GM10248 (cell line): ENCODE measurements at places on chromosomes 13 and 19.
A peak's percentile ranks its signal among the peaks of the same experiment; 100 is the strongest.

DNA sequence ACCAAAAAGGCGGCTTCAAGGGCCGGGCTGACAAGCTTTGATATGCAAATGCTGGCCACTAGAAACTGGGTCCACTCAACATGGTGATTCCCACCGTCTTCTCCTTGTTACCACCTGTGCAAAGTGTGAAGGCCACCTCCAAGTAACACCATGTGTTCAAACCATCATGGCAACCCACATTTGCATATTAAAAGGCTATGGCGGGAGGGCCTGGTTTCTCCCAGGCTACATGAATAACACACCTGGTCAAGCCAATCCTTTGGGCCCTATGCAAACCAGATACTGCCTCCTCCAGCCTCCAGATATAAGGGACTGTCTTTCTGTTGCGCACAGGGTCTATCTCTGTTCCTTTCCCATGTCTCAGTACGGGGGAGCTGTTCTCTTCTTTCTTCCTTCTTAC lies 36.6 kb upstream of the ZSCAN5A start:
- no peak for DNase-seq

DNA sequence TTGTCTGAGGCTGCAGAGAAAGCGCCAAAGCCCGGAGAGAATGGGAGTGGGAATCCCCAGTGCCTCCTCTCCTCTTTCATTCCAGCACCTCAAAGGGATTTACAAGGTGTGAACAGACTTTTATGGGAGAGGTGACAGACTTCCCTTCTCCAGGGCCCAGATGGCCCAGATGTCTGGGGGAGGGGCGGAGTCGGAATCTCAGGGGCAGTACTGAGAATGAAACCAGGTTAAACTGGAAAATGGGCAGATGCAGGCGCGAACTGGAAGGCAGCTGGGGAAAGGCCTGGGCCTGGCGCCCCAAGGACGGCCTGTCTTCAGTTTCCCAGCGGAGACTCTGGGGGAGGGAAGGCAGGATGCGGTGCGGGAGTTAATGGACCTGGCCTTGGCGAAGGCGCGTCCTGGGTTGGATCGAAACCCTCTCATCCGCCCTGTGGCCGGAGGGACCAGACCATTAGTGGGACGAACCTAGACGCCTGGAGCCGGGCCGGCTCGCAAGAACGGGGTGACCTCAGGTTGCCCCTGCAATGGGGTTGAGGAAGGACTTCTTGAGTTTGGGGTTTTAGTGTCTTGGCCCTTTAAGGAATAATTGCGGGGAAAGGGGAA lies 592 bp upstream of the TRIP10 start:
- no peak for DNase-seq

- no peak for DNase-seq
Measured at GRCh38 chr13:33230178-33230881, 55.2 kb downstream of the STARD13 start.

GRCh38 chr19:4768934-4769777 lies 22.4 kb upstream of the FEM1A start:
- peak; percentile 86 for DNase-seq

GRCh38 chr13:59893266-59893665 lies 270.5 kb downstream of the DIAPH3 start:
- DNase-seq, result no peak

DNA sequence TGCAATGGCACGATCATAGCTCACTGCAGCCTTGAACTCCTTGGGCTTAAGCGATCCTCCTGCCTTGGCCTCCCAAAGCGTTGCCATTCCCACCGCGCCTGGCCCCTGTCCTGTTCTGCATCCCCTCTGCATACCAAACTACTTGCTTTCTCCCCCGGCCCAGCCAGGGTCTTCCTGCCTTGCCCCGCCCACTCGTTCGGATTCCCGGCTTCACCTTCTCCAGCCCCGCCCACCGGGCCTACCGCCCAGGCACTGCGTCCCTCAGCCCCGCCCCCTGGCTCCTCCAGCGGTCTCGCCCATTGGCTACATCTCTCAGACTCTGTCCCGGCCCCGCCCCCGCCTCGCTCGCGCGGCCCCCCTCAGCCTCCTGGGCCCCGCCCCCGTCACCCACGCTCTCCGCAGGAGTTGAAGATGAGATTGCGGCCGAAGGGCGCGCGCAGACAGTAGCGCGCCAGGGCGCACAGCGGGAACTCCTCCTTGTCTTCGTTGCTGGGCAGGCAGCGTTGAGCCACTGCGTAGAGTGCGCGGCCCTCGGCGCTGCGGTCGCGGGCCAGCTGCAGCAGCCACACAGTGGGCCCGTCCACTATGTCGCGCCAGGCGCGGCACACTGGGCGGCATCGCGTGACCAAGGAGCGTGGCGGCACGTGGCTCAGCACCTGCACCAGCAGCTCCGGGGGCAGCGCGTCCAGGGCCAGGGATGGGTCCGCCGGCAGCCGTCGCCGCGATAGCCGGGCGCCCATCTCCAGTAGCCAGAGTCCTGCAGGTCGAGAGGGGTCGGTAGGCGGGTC lies 19.0 kb downstream of the MRPS12 start:
- peak; percentile 90 for DNase-seq
